Fibroblast of skin of left quadriceps (primary cell): ENCODE measurements at places on chromosomes 6 and 20.

- DNase-seq, result no peak
Measured at GRCh38 chr6:72421387-72421786, 200.5 kb upstream of the KCNQ5 start.

DNA sequence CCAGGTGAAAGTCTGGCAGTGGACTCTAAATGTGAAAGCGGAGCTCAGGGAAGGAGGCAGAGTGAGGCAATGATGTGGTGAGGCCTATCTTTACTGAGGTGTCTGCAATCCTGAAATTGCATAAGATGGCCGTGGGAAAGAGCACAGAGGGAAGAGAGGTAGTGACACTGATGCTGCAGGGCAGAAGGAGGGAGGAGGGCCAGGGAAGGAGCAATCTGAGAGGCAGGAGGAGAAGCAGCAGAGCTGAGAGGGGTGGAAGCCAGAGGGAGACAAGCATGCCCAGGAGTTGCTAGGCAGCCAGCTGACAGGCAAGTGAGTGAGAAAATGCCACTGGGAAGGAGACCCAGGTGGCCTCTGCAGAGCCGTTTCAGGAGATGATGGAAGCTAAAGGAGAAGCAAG, 97.4 kb upstream of the CNR1 start:
- DNase-seq, result no peak

DNA sequence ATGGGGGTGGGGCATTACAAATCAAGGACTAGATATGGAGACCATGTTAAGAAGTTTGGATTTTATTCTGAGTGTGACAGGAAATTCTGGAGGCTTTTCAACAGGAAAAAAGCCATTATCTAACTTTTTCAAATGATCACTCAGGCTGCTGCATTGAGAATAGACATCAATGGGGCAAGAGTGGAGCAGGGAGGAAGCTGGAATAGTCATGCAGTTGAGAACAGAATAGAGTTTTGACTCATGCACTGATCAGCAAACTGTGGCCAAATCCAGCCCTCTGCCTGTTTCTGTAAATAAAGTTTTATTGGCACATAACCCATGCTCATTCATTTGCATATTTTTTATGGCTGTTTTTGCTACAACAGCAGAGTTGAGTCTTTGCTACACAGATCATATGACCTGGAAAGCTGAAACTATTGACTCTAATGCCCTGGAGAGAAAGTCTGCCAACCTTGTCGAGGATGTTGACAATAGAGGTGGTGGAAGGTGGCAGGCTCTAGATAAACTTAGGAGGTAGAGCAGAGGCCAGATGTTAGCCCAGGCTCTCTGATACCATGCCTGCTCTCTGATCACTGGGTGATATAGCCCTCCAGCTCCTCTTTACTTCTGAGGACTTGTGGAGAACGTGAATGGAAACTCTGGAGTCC, 441.8 kb downstream of the PTPRT start:
- DNase-seq, result no peak

GRCh38 chr6:55822815-55823214, 52.6 kb downstream of the BMP5 start:
- peak; percentile 59 for DNase-seq

DNA sequence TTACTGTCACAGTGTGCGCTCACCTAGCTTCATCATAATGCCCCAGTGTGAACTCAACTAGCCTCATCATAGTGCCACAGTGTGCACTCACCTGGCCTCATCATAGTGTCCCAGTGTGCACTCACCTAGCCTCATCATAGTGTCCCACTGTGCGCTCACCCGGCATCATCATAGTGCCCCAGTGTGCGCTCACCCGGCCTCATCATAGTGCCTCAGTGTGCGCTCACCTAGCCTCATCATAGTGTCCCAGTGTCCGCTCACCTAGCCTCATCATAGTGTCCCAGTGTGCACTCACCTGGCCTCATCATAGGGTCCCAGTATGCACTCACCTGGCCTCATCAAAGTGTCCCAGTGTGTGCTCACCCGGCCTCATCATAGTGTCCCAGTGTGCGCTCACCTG, 10.6 kb downstream of the TMEM242 start:
- DNase-seq, result no peak

DNA sequence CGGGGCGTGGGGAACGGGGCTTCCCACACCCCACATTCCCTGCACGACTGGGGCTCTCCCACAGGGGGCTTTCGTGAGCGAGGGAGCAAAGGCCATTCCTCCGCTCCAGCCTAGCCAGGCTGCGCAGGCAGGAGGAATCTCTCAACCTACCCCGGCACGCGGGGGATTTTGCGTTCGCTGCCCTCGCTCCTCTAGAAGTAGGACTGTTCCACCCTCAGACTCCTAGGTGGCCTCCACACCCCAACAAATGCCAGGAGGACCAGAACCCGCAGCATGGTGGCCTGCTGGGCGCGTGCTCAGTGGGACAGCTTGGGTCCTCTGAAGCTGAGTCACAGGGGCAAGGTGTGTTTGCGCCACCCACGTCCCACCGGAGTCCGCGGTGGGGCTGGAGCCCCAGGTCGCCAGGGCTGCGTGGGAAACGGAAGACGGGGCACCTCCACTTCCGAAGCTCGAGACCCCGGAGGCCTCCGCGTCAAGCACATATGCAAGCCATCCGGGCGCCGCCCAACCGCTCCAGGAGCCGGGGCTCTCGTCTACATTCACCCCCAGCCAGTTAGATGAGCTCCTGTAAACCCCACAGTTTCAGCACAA, 1938.5 kb upstream of the DEFB115 start:
- DNase-seq, result no peak

GRCh38 chr20:32972181-32973076, 31.8 kb downstream of the SUN5 start:
- no peak for DNase-seq

GRCh38 chr6:145652572-145652971, 82.7 kb downstream of the EPM2A start:
- no peak for DNase-seq

DNA sequence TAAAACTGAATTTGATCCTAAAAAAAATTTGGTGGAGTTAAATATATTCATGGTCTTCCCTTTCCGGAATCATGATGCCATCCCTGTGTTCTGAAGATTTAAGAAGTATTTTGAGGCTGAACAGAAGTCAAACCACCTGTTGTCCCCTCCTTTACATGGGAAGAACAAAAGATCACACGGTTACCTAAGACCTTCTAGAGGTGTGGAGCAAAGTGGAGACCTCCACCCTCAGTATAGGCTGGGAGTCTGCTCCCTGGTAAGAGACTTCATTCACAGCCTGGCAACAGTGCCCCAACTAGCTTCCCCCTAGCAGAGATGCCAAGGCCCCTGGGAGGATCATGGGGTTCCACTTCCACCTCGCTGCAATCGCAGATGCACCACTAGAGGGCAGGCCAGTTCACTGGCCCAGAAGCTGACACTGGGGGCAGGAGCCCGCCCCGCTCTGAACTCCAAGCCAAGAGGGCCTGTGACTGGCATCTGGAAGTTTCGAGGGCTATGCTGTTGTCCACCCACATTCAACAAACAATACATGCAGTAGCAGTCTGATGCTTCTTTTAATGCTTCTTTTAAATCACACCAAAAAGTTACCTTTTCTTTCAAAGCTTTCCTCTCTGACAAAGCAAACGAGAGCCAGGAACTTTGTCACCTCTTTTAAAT, 19.5 kb upstream of the UBE2J1 start:
- DNase-seq, result no peak

DNA sequence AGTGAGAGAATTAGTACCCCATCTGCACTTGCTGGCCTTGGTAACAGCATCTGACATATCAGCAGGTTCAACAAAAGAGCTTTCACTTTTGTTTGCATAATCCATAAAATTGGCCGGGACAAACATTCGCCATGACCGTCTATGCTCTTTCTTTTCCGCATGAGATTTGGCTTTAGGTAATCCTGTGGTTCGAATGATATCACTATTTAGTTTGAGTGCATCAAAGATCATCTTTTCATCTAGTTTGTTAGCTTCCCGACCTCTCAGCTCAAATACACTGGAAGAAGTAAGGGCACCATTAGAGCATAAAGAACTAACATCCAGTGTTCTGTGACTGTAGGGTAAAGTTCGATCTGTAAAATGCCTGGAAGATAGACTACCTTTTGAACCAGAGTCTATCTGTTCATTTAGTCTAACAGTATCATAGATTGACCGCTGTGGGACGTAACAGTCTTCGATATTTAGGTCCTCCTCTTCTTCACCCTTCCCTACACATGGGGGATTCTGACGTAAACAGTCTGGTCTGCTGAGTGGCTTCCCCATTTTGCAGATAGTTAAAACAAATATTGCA, 101.6 kb downstream of the DST start:
- DNase-seq, result no peak

DNA sequence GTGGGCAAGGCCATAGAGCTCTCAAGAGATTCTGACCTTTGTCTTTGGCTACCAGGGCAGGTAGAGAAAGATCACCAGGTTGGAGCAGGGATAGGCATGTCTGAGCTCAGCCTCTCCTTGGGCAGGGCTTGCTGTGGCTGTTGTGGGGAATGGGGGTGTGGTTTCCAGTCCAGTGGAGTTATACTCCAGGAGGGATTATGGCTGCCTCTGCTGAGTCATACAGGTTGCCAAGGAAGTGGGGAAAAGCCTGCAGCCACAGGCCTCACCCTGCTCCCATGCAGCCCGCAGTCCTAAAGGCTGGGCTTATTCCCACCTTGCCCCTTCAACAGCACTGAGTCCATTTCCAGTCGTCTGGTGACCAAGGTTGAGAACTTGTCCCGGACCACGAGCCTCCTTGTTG, 21.9 kb downstream of the MEP1A start:
- no peak for DNase-seq

DNA sequence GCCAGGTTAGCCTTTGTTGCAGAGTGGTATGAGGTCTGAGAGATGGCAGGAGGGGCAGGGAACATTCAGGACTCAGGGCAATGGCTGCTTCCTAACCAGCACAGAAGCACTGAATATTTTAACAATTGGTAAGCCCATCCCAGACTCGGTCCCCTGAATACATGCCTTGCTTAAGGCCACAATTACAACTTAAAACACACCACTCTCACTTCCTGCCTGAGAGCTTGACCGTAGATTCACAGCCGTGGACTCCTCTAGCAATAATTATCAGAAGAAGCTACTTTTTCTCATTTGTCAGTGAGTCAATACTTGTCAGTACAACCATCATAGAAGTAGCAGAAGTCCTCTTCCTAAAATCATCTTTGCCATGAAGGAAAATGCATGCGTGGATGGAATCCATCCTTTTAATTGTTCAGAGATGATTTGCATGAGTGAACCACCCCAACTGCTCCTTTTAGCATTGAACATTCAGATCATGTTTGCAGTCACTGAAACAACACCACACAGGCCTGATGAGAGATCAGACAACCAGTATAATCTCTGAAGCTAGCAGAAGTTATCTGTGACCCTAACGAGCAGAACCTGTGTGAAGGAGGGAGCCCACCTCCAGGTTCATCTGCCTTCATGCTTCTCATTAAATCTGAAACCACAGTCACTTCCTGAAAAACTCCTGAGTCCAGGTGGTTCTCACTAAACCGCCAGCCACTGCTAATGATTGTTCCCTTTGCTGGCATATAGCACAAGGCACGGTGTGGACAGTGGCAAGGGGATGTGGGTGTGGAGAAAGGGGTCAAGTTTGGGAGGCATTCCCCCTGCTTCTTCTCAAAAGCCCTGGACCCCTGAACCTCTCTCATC, 333.9 kb upstream of the CNR1 start:
- no peak for DNase-seq

DNA sequence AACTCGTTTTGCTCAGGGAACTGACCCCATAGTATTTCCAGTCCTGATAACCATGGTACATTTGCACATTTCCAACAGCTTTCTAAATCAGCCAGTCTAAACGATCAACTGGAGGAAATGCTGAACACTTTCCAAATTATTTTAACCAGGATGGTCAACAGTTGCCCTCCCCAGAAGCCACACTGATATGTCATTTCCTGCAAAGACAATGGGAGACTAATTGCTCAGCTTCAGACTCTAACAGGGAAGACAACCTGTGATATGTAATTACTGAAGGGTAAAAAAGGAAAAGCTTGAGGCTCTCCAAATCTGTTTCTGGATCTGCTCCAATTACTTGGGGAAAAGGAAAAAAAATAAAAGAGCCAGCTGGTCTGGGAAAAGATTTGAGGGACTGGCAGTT, 88.8 kb downstream of the FYN start:
- no peak for DNase-seq

DNA sequence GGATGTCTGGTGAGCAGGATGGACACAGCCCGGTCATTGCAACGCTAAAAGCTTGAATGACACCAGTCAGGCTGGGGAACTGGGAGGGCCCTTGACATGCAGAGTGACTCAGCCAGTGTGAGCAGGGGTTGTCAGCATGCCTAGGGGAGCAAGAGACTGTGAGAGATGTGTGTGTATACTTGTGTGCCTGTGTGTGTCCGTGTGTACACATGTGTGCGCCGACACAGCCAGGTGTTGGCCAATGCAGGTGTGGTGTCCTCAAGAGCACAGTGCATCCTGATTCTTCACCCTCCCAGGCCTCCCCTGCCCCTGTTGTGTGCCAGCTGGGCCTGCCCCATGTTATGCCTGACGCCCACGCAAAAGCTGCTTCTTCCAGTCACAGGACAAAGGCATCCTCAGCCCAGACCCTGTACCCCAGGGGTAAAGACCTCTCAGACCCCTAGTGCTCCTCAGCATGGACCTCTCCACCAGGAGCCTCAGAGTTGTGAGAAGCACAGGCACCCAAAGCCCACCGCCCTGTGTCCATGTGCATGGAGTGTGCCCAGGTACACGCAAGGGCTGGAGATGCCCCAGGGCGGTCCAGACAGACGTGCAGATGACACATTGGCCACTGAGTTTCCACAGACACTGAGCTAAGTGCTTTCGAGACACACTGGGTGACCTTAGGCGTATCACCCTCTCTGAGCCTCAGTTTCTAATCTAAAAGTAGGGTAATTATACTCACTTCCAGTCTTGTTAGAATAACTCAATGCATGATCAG, 16.6 kb downstream of the NRSN2 start:
- no peak for DNase-seq

DNA sequence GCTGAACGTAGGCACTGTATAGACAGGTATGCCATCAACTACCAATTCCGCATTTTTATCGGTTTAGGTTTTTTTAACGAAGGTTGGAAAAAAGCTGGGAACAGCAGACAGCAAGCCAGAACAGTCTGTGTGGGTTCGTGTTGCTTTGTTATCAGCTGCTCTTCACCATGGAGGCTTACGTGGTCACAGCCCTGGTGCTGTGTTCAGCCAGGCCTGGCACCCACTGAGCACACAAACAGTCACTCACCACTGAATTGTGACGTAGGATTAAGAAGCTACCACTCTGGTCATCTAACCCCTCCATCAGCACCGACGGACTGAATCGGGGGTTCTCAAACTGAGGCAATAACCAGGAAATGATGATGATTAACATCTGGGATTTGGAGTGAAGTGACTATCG, 13.2 kb downstream of the FAM210B start:
- DNase-seq, result no peak

GRCh38 chr20:45037050-45037449, 63.9 kb downstream of the KCNS1 start:
- no peak for DNase-seq
